ENCODE measurements at places on chromosomes 2 and 18. TPM values are rescaled to one million over a fixed set of nuclear protein-coding genes. Genes with fewer than 3 reads are reported as not detected.

GRCh38 chr2:3405307-3405706, 25.8 kb downstream of the TRAPPC12 start:
- no peak for DNase-seq

GRCh38 chr2:45545943-45546342, 65.1 kb downstream of the SRBD1 start:
- no peak for DNase-seq

- no peak for DNase-seq
These were observed 302.9 kb downstream of the LRRTM1 start for GRCh38 chr2:80001701-80002101.

DNA sequence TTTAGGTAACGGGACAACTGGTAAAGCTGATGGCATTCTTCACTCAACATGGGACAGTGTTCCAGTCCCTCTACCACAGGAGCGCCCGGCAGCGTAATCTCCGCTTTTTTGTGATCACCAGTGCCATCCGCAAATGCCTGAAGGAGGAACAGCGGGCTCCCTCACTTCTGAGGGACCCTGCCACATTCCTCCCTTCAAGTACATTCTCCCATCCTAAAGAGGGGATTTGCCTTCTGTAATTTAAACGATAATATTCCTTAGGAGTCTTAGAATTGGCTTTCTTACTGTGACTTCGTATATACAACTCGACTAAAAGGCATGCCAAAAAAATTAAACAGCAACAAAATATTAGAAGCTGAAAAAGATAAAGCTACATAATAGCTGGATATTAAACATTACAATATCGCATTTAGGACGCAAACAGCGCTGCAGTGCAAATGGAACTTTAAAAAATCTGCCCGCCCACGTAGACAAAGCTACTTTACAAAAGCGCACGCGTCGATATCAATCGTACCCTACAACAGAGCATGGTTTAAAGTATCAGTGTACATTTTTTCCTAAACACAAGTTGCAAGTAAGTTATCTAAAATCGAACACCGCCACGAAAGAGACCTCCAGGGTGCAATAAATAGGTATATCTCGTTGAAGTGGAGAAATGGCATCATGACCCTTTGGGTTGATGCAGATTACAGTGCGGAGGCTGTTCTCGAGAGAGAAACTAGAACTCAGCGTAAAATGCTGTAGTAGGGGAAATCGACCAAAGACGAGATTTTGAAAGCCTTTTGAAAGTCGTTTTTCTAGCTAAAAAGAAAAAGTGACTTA, 2.3 kb upstream of the VSNL1 start:
- peak; percentile 25 for DNase-seq

DNA sequence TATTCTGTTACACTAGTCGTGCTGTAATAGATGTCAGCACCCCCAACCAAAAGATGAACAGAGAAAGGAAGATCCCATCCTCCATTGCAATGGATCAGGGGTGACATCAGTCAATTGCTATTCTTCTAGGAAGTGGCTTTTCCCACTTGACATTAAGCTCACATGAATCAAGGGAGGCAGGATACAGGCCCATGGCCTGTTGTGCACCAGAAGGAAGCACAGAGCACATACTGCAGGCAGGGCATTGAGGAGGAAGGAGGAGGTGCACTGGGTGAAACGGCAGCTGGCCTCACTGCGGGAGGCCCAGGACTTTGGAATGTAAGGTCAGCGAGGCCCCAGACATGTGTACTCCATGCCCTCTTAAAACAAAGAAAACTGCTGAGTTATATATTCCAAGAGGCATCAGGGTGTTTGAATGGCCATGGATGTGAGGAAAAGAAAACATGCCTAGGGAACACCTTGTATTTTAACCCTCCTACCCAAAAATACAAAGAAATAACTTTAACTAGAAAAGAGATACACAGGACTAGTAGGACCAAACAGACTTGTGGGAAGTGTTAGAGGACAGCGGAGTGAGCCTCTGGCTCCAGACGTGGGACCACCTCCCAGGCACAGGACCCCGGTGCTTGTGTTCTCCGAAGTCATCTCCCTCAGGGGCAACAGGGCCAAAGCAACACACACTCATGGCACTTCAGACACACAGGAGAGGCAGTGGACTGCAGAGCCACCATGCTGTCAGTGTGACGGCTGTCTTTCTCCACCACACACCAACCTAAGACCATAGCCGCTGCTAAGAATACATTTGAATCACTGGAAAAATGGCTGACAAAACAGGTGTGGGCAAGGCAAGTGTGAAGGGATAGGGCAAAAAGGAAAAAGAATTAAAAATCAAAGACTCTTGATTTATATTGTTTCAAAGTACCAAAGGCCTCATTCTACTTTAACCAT, 51.4 kb upstream of the RIOK3 start:
- peak; percentile 26 for DNase-seq

GRCh38 chr2:120520929-120521912, 175.3 kb downstream of the INHBB start:
- peak; percentile 68 for DNase-seq

GRCh38 chr18:8744656-8745055, 39.3 kb downstream of the MTCL1 start:
- DNase-seq = no peak

C2orf92 gene
- 5.3 TPM for total RNA-seq

AQP4 gene
- not detected for total RNA-seq

CLEC4F gene
- not detected for total RNA-seq

C2orf66 gene
- 0.98 TPM for total RNA-seq

IL37 gene
- total RNA-seq = not detected

Measured in MCF 10A (cell line).